Effector memory CD4-positive, alpha-beta T cell (primary cell): ENCODE measurements at places on chromosomes 1 and 21.

GRCh38 chr1:203273869-203274602 lies 31.3 kb upstream of the BTG2 start:
- DNase-seq = no peak

DNA sequence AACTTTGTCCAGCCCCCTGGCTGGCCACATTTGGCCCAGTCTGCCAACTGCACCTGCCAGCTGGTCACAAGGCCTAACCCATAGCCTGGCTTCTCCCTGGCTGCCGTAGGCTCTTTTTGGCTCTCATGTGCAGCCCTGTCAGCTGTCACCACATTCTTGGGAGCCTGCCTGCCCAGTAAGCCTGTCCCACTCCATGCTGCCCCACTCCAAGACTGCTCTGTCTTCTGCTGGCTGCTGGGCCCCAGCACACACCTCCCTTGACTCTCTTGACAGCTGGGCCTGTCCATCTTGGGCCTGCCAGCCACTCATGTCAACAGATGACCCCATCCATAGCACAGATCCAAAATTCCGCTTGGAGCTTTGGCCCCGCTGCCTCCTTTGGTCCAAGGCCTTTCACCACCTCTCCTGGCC lies 74.3 kb upstream of the EDN2 start:
- no peak for DNase-seq

GRCh38 chr1:163241746-163242145 lies 39.0 kb upstream of the RGS5 start:
- no peak for DNase-seq

GRCh38 chr1:29439615-29440014 lies 203.3 kb downstream of the PTPRU start:
- DNase-seq = no peak

- DNase-seq = no peak
These were observed 82.6 kb upstream of the MAP10 start for GRCh38 chr1:232722626-232723025.

DNA sequence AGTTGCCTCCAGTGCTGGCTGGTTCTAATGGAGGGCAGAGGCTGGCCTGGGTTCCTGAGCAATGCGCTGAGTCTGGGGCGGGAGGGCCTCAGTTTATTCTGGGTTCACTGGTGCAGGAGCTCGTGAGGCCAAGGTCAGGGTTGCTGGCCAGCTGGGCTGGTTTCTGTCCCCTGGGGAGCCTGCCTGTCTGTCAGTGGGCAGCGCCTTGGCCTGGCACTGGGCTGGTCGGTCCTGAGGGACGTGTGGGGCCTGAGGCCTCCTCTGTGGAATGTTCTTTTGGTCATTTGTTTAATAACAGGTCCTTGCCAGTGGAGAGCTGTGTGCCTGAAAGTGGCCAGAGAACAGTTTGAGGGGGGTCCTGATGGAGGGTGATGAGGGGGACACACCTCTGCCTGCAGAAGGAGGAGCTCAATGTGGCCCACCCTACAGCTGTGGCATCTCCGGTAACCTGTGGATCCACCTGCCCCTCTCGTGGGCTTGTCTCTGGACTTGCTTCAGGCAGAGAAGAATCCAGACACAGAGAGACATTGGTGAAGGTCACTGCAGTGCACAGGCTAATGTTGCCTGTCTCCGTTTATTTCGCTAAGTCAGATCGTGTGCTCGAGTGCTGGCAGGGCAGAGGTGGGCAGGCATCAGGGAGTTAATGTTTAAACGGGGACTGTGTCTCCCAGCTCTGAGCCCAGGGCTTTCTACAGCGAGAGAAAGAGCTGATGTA lies 34.6 kb downstream of the COQ8A start:
- no peak for DNase-seq

- no peak for DNase-seq
These were observed 2.6 kb downstream of the GLRX2 start for GRCh38 chr1:193102662-193103061.

GRCh38 chr1:236746785-236747184 lies 48.3 kb upstream of the MTR start:
- no peak for DNase-seq

DNA sequence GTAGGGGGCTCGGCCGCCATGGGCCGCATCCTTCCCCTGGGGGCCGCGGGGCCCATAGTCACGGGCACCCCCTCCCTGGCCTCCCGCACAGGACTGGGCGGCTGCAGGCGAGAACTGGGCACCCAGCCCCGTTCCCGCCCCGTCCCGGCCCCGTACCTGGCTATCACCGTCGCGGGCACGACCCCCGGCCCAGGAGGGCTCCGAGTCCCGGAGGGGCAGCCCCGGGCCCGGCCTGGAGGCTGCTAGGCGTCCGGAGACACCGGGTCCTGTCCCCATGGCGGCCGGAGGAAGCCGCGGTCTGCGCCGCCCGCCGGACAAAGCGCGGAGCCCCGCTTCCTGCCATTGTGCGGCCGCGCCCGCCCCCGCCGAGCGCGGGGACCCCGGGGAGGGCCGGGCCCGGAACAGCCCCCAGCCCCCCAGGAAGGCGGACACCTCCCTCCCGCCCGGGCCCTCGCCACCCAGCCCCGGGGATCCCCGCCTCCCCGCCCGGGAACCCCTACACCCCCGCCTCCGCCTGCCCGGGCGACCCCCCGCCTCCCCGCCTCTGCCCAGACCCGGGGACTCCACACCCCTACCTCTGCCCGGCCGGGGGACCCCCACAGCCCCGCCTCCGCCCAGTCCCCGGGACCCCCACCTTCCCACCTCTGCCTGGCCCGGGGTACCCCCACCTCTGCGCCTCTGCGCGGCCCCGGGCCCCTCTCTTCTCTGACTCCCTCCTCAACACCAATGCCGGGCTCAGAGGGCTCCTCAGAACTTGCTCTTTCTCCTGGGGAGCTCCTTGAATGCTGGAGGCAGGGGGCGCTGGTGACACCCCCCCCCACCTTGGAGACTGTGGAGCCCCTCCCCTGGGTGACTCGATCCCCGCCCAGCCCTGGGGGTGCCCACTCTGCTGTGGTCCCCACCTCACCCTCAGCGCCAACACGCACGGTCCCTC lies 6.0 kb downstream of the PLEKHG5 start:
- no peak for DNase-seq
